Right atrium auricular region (tissue), 2 donors: ENCODE measurements at places on chromosomes 7 and 10.

- H3K4me3 ChIP-seq: no peak overlapping the region
- no peaks in the 10 kb centered on the region for H3K27me3 ChIP-seq
- DNase-seq: no peak
Observed at GRCh38 chr10:103181244-103181643, 11.8 kb downstream of the NT5C2 start.

GRCh38 chr10:78762086-78762630 lies 306.6 kb upstream of the ZMIZ1 start:
- H3K36me3 ChIP-seq: no peaks in the 10 kb centered on the region
- H3K27ac ChIP-seq: no peak overlapping the region
- no peaks in the 10 kb centered on the region for H3K4me1 ChIP-seq
- no peak overlapping the region for H3K4me3 ChIP-seq
- no peaks in the 10 kb centered on the region for H3K27me3 ChIP-seq

- H3K27ac ChIP-seq: no peak overlapping the region
- H3K4me3 ChIP-seq: no peak overlapping the region
Observed at GRCh38 chr7:51276091-51276605, 40.5 kb downstream of the COBL start.

DNA sequence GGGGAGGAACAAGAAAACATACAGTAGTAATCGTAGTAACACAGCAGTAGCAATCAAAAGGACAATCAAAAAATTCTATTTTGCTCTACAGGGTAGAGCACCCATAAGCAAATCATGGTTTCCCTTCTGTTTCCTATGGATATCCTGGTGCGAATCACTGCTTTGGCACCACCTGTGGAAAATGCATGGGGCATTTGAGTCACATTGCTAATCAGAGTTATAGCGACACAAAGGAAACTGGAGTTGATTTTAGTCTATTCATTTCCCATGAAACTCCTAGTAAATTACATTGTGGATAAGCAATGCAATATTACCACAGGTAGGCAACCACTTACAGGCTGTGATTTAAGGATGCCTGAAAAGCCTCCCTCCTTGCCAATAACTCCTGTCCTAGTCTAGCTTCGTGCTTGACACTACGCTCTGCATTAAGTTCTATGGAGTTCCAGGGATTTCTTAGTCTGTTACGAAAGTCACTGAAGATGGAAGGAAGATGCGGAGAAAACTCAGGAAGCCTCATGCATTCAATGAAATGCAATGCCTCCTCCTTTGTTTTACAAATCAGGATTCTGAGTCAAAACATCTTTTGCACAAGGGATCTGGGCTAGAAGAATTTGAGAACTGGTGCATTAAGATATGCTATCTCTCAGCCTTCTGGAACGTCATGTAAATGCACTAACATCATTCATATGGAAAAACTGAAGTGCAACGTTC lies 188.4 kb downstream of the DGKI start:
- DNase-seq: no peak
- no peaks in the 10 kb centered on the region for H3K27me3 ChIP-seq
- H3K36me3 ChIP-seq: no peaks in the 10 kb centered on the region
- H3K4me1 ChIP-seq: no peaks in the 10 kb centered on the region
- no peak overlapping the region for H3K27ac ChIP-seq
- no peak overlapping the region for H3K4me3 ChIP-seq

- H3K36me3 ChIP-seq: no peaks in the 10 kb centered on the region
- no peaks in the 10 kb centered on the region for H3K27me3 ChIP-seq
- no peak overlapping the region for H3K27ac ChIP-seq
- no peak overlapping the region for H3K4me3 ChIP-seq
- H3K4me1 ChIP-seq: no peaks in the 10 kb centered on the region
- no peak for DNase-seq
Observed at GRCh38 chr10:131275691-131276090, 35.8 kb downstream of the TCERG1L start.

DNA sequence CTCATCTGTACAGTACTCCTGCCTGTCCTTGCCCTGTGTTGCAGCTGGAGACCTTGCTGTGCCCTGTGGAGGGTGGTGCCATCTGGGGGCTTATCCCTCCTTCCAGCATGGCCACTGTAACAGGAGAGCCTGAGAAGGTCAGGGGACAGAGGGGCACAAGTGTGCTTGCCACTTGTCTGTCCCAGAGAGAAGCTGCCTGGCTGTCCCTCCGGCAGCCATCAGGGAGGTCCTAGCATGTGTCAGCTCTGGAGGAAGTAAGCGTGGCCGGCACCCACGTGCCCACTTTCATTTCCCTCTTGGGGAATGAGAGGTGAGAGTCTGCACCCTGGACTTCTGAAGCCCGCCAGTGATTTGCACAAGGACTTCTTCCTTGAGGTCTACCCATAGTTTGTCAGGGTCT lies 97.0 kb upstream of the PPIF start:
- peaks cover 78% of the 10 kb centered on the region for H3K4me1 ChIP-seq
- no peaks in the 10 kb centered on the region for H3K36me3 ChIP-seq
- H3K4me3 ChIP-seq: no peak overlapping the region
- no peak for DNase-seq
- no peaks in the 10 kb centered on the region for H3K27me3 ChIP-seq

- H3K27me3 ChIP-seq: peaks cover 34% of the 10 kb centered on the region
- H3K27ac ChIP-seq: no peak overlapping the region
- DNase-seq: no peak
- H3K4me1 ChIP-seq: no peaks in the 10 kb centered on the region
- no peak overlapping the region for H3K4me3 ChIP-seq
Observed at GRCh38 chr7:8435095-8435494, 1.7 kb downstream of the NXPH1 start.

DNA sequence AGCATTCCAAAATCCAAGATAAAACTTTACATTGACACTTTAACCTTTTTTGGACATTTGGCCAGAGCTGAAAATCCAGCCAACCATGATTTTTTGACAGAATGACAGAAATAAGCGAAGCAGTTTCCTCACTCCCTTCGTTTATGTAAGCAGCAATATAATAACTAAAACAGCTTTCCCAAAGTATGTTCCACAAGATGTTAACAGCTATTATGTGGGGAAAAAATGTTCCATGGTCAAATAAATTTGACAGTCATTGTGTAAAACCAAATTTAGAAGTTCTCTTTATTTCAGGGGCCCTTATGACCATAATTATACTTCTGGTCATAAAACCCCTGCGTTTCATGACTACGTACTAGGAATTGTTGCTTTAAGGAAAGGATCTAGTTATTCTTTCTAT lies 416.5 kb downstream of the MAGI2 start:
- H3K27me3 ChIP-seq: no peaks in the 10 kb centered on the region
- DNase-seq: no peak
- H3K27ac ChIP-seq: no peak overlapping the region
- H3K4me1 ChIP-seq: no peaks in the 10 kb centered on the region
